ENCODE measurements at places on chromosomes 4 and X.
A peak's percentile ranks its signal among the peaks of the same experiment; 100 is the strongest.

- DNase-seq: no peak
Observed at GRCh38 chr4:119100655-119101054, 35.0 kb upstream of the MYOZ2 start.

GRCh38 chr4:4986841-4987240 lies 32.4 kb downstream of the CYTL1 start:
- DNase-seq: no peak

- DNase-seq: peak; percentile 51
Observed at GRCh38 chr4:1793496-1793840, 375 bp downstream of the FGFR3 start.

- DNase-seq: no peak
Observed at GRCh38 chr4:51820443-51821234, 22.3 kb upstream of the DCUN1D4 start.

- no peak for DNase-seq
Observed at GRCh38 chr4:15425520-15425919, 2.3 kb upstream of the C1QTNF7 start.

GRCh38 chrX:76253432-76253831 lies 80.6 kb downstream of the PBDC1 start:
- peak; percentile 45 for DNase-seq

DNA sequence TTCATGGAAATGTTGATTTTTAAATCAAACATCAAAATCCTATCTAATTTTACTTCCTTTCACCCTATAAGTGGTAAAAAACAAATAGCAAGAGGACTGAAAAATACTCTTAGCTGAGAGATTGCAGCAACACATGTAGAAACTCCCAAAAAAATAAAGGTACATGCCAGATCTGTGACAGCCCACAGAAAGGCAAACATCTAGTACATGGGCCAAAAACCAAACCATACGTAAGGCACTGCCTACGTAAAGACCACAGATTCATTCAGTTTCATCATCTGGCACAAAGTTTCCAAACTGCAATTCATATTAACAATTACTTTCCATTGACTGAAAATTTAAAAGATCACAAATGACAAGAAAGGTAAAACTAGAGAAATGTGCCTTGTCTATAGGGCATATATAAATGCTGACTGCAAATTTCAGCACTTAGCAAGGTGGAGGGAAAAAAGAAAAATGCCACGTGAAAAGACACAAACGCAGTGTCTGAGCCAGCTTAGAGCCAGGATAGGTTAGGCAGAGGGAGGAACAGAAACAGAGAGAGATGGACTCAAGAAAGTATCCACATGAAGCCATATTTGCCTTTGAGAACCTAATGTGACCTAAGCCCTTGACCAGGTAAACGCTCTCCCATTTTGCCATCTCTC lies 88.1 kb downstream of the TSPAN5 start:
- no peak for DNase-seq

DNA sequence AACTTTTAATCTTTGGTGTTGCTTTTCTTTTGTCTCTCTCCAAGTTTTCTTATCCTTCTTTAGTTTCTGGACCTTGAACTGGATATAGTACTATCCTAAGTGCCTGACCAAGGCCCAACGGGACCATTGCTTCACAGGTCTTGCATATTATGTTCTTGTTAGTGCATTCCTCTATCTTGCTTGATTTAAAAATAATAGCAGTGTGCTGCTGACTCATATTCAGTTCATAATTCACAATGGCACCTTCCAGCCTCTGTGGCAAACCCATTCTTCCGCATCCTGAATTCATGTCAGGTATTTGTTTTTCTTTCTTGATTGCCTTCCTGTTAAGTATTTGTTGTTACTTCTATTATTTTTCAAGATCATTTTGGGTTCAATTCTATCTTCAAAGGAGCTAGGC lies 197.1 kb upstream of the GIMD1 start:
- no peak for DNase-seq

DNA sequence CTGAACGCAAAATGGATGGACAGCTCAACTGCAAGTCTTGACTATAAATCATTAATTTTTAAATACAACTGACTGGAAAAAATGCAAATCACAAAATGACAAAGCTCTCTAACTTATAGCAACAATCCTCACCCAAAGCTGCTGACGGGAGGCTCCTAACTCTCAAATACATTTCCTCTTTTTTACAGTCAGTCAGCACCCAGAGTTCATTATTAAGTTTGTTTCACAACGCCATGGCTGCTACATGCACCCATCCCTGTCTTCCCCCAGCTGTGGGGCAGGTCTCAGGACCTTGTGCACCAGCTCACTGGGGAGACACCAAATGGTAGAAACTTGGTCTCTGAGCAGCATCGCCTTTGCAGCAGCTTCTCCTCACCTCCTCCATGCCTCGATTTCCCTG lies 97.6 kb downstream of the SLC34A2 start:
- DNase-seq: no peak

DNA sequence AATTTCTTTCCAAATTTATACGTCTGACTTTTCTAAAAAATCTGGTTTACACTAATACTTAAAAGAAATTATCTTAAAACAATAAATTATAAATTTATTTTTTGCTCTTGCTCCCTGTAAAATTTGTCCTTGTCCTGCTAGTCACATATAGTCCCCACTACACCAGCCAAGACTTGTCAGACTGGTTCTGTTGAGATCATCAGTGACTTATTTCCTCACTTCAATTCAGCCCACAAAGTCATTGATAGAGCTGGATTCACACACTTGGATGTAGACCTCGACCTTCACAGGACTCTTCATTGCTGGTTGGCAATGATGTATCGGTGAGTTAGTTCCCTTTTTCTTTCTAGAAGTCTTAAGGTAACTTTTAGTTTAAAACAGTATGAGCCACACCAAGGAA lies at the start of gene TMPRSS11E:
TSS of gene TMPRSS11E (plus strand) at position 263 of the 400 bp plus-strand sequence. CDS start at position 313, 50 bp downstream.
- no peak for DNase-seq

DNA sequence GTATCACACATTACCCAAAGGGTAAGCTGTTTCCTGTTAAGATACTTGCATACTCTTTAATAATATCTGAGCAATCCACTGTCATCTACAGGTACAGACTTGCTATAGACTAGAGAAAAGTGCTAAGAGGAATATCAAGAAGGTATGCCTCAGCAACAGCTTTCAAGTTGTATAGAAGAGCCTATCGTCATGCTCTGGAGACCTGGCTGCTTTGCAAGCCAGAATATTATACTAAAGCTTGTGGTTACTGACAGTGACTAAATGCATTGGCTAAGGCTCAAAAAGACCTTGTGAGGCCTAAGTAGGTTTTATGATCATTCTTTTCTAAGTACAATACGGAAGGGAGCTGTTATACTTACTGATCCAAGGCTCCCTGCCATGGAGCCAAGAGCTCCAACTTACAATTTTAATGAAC lies 11.3 kb downstream of the LAMP2 start:
- peak; percentile 5 for DNase-seq

- DNase-seq: no peak
Observed at GRCh38 chr4:152024881-152025280, 264.1 kb upstream of the GATB start.

DNA sequence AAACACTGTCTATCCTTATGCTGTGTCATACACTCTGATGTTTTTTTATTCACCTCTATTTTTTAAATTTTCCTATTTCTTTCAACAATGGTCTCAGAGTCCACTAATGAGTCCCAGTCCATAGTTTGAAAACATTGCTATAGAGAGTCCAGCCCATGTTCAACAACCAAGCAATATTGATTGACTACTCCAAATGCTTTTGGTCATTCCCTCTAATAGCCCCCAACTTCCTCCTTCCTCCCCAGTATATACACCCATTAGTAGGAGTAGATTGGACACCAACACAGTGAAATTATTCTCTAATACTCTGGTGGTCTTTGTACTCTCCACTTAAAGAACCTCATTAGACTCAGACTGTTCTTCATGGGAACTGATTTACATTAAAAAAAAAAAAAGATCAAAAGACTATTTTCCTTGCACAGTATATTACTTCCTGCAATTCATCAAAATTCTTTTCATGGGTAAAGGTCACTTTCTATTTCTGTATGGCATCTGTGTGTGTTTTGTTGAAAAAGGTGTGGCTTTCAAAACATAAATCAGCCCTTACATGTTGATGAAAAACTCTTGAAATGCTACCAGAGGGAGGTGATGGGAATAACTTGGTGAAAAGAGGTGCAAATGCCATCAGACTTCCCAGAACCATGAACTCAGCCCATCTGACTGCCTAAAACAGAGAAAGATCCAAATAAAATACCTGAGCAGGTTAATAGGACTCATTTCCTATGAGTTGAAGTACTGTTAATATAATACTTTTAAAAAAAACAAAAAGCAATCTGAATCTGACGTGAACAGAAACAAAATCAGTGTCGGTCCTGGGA lies 250.3 kb upstream of the KLF3 start:
- DNase-seq: no peak

GRCh38 chrX:124736553-124737270 lies 390.3 kb downstream of the SH2D1A start:
- DNase-seq: peak; percentile 53

- DNase-seq: peak; percentile 22
Observed at GRCh38 chr4:74659576-74660411, 134.5 kb downstream of the BTC start.

GRCh38 chr4:174373821-174374220 lies 90.1 kb downstream of the CEP44 start:
- no peak for DNase-seq

DNA sequence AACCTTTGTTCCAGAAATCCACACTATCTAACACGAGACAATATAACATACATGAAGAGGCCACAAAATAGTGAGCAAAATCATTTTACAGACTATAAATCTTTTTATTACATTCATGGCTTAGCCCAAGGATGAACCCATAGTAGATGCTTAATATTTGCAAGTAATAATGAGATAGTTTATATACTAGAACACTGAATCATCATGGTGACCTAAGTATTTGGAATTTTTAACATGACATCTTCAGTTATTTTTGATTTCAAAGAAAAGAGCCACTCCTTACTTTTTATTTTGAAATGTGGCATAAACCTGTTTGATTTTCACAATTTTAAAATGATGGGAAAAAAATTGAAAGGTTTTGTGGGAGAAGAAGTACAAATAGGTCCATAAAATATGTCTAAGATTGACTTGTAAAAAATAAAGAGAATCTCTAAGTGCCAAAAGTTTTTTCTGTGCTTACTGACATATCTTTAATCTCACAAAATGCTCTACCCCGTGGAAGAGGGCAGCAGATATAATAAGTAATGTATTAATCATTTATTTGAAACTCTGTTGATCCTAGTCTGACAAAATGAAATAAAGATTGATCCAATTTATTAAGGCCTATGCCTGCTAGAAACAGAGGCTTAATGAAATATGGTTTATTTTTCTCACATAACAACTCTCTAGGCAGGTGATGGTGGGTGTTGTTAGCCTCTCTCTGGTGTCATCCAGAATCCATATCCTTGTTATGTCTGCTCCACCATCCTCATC lies 224.5 kb upstream of the CENPE start:
- DNase-seq: no peak

DNA sequence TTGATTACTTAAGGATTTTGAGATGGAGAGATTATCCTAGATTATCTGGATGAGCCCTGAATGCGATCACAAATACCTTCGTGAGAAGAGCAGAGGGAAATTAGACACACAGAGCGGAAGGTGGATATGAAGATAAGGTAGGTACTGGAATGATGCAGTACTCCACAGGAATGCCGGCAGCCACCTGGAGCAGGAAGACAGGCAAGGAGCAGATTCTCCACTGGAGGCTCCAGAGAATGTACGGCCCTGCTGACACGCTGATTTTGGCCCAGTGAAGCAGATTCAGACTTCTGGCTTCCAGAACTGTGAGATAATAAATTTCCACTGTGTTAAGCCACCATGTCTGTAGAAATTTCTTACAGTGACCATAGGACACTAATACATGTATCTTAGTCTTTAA lies 79.4 kb upstream of the PITX2 start:
- no peak for DNase-seq

- no peak for DNase-seq
Observed at GRCh38 chr4:31234494-31234893, 514.3 kb downstream of the PCDH7 start.

Measured in CD4-positive, alpha-beta T cell treated with Interleukin-1 beta for 1 hour (primary cell).